ENCODE measurements at places on chromosomes 13 and 19.

DNA sequence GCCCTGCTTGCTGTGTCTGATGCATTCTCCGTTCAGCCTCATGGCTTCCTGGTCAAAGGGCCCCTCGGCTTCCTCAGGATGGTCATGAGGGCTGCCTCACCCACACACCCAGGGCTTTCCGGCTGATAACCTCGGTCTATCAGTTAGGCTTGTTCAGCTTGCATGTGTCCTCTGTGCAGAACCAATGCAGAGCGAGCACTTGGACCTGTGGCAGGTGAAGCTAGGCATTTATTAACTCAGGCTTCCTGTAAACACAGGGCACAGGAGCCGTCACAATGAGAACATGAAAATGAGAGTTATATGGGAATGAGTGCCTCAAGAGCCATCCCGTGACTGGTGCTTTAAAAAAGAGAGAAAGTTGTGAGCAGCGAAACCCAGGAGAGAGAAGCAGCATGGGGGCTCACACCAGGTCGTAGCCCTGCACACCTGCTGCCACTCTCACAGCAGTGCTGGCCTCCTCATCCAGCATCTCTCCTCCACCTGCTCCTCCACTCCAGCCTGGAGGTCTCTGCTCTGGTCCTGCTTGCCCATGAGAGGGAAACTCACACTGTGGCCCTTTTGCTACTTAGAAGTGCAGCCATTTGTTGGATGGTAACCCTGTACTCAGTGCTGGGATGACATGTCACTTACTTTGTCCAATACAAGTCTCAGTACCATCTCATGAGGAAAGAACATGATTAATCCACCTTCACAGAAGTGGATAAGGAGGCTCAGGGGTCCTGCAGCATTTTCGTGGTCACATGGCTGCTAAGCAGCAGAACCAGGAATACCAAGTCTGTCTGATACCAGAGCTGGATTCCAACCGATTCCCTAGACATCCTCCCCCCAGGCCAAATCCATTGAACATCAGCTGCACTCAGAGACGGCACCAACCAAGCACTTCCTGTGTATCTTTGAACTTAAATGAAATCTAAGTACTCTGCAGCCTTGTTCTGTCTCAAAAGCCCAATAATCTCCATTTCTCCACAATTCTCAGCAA lies 50.5 kb upstream of the IRS2 start:
- DNase-seq: no peak

- no peak for DNase-seq
These were observed 583 bp downstream of the TECR start for GRCh38 chr19:14530005-14530348.

DNA sequence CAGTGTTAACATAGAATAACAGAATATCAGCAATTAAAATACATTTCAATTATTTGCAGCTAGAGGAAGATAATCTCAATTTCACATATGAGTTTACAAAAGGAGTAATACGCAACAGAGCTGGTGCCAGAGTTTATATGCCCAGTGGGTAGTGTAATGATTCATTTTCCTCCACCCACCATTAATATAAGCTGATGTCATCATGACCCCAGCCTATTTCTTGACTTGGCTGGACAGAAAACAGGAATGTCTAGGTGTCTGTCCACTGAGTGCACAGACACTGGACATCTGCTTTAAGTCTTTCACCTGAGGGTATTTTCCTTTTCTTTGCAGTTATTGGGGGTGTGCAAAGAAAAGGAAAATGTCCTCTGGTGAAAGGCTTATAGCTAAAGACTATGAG lies 335.5 kb downstream of the TBC1D4 start:
- DNase-seq: no peak

DNA sequence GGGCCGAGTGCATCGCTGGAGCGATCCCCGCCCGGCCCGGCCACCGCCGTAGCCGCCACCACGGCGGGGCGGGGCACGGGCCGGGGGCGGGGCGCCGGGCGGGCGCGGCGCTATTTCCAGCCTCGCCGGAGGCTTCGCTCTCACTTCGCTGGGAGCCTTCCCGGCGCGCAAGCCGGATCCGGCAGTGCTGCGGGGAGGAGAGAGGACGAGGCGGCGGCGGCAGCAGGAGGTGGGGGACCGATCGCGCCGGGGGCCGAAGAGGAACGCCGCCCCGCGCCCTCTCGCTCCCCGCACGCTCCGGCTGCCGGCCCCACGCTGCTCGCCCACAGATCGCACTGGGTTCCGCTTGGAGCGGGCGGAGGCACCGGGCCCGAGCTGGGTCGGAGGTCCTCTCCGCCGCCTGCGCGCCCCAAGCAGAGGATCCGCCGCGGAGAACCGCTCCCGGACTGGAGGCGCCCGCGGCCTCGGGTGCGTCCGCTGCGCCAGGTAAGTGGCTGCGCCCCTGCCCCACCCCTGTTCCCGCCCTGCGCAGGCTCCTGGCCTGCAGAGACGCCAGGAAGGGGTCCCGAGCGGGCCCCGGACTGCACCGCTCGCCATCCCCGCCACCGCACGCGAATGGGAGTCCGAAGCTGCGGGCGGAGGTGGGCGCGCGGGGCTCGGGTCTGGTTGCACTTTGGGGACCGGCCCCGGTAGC lies at the start of gene CHST8:
CHST8 (plus strand) TSS at position 143 of the 694 bp plus-strand sequence. CDS start 67,309 bp downstream, outside the sequence.
- DNase-seq: peak; percentile 56

DNA sequence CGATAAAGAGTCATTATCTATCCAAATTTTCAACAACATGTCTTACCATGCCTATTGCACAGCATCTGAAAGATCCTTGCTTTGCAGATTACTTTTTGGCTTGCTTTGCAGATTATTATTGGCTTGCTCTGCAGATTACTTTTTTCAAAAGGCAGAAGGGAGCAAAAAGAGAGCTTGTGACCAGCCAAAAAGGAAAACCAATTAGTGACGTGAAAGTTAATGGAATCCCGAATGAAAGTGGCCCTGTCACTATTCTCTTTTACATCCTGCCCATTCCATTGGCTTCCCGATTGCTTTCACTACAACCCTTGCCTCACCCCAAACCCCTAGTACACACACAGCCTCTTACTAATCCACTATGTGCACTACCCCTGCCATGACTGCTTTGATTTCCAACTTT lies 81.3 kb downstream of the LHFPL6 start:
- DNase-seq: no peak

GRCh38 chr13:38657191-38657590 lies 29.7 kb upstream of the FREM2 start:
- DNase-seq: no peak

DNA sequence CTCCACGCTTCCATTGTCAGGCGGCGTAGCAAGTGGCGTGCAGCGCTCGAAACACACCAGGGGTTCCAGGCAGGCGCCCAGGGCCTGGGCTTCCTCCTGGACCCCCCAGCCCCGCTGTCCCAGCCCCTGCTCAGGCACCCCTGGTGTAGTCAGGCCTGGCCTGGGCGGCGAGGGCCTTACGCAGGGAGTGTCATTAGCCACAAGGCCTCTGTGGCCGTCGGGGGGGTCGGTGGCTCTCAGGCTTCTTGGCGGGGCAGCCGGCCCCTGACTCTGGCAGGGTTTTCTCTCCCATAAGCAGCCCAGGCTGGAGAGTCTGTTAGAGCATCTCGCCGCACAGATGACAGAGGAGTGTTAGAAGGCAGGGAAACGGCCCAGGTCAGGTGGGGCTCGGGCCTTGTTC lies 116.7 kb downstream of the KDM4B start:
- no peak for DNase-seq

- no peak for DNase-seq
These were observed 46.4 kb downstream of the AP1M1 start for GRCh38 chr19:16244091-16244490.

DNA sequence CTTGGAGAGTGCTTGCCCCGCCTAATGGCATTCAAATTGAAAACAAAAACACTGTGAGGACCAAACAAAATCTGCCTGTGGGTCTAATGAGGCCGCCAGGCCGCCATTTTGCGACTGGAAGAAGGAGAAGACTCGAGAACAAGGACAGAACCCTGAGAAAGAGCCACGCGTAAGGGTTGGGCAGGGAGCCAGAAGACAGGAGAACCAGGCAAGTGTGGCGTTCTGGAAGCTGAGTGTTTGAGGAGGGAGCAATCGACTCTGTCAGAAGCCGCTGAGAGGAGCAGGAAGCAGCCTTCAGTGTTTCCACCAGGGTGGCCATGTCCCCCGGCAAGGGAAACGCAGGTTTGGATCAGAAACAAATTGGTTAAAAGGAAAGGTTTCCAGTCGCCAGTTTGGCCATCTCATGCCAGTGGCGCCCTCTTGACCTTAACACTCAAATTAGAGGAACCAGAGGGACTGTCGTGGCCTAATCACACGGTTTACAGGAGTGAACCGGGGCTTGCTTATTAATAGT lies 10.2 kb upstream of the PTOV1 start:
- DNase-seq: no peak

DNA sequence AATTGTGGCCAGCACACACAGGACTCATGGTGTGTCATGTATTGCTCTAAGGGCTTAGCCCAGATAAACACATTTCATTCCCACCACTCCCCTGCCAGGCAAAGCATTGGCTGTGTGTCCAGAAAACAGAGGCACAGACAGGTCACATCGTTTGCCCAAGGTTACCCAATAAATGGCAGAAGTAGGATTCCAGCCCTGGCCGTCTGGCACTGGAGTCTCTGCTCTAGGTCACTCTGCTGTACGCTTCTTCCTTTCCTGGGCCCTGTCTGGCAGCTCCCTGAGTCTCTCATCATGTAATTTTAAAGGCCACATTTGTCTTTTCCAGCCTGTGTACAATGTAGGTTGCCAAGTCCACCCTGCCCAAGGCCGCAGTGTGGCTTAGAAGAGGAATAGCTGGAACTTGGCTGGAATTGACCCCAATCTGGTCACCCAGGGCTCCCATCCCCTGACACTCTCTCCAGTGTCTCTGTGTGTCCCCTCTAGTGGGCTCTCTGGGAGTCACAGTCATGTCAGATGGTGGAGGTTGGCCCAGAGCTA lies 264.5 kb upstream of the TSHZ3 start:
- no peak for DNase-seq

Data from NCI-H1694 treated with DMSO at 0.1 percent for 48 hours (cell line).